Stimulated activated CD8-positive, alpha-beta memory T cell treated with anti-CD3 and anti-CD28 coated beads, Interleukin-7, amount 100 ng/mL, for 1 hour (primary cell): ENCODE measurements at places on chromosomes 1 and 21.

DNA sequence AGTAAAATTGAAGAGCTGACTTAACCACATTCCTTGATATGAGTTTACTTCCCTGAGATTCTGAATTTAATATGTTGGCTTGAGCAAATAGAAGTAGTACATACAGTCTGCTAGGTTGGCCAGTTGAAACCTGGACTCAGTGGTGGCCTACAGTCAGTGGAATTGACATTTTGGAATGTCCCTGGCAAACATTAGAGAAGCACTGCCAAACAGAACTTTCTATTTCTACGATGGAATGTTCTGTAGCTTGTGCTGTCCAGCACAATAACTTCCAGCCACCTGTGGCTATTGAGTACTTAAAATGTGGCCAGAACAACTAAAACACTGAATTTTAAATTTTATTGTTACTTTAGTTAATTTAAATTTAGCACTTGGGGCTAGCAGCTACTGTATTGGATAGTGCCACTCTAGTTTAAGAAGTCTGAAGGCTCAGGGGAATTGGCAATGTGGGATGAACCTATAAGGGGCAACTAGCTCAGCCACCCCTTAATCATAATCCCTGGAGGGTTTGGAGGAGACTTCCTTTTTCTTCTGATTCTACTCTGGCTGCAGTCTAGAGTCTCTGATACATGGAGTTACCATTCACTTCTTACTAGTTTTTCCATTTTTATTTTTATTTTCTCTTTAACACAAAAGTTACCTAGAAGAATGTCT, 10.3 kb upstream of the TEDDM1 start:
- no peak for DNase-seq

DNA sequence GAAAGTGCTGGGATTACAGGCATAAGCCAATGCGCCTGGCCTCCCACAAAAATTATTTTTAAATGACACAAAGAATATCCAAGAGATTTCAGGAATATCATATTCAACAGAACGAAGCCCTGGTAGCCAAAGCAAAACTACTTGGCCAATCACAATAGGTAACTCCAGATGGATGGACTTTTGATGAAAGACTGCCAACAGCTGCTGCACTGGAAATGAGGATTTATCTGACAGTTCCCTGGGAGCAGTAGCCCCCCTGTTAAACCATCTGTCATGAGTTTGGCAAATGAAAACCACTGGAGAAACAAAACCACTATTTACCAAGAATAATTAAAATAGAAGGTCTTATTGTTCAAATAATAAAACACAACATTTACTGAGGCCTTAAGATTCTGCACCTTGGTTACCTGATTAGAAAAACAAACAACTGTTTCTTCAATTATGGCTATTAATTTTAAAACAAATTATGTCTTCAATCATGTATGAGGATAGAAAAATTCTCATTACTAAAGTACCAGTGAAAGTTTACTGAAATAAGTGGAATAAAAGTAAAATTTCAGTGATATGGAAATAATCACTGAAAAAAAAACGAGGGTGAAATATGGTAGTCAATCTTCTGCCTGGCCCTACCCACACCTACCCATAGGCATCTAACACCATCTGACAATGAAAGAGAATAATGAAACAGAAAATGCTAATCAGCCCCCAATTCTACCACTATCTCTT, 34.3 kb upstream of the PSMG1 start:
- DNase-seq = no peak

GRCh38 chr1:114485286-114485685, 25.7 kb downstream of the TRIM33 start:
- DNase-seq = no peak

- no peak for DNase-seq
Measured at GRCh38 chr21:44910229-44911067, 10.3 kb downstream of the ITGB2 start.

DNA sequence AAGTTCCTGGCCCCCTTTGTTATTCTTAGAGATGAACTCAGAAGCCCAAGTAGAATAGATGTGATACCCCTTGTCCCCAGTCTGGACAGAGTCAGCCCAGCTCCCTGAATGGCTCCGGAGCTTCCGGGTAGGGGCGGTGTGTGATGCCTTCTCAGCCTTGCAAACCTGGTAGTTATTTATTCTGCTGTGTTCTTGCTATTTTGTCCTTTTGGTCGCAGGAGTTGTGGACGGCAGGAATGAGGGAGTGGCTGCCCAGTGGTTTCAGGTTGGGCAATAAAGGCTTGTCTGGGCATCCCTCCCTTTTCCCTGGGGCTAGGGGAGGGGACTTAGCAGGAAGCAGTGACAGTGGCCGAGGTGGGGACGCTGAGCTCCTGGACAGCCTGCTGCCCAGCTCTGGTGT, 2.8 kb downstream of the PTPRU start:
- DNase-seq = no peak

GRCh38 chr21:15421947-15422346, 307.8 kb upstream of the USP25 start:
- DNase-seq = no peak

- DNase-seq = no peak
Measured at GRCh38 chr1:115077286-115077983, 11.9 kb downstream of the TSPAN2 start.

GRCh38 chr1:51190961-51191360, 45.1 kb upstream of the RNF11 start:
- DNase-seq = no peak

GRCh38 chr1:36440646-36441045, 9.6 kb downstream of the OSCP1 start:
- no peak for DNase-seq

GRCh38 chr1:234955107-234955731, 173.4 kb downstream of the TOMM20 start:
- no peak for DNase-seq

GRCh38 chr1:55560266-55560665, 345.1 kb upstream of the USP24 start:
- no peak for DNase-seq
